ENCODE measurements at places on chromosomes 7 and 10.

DNA sequence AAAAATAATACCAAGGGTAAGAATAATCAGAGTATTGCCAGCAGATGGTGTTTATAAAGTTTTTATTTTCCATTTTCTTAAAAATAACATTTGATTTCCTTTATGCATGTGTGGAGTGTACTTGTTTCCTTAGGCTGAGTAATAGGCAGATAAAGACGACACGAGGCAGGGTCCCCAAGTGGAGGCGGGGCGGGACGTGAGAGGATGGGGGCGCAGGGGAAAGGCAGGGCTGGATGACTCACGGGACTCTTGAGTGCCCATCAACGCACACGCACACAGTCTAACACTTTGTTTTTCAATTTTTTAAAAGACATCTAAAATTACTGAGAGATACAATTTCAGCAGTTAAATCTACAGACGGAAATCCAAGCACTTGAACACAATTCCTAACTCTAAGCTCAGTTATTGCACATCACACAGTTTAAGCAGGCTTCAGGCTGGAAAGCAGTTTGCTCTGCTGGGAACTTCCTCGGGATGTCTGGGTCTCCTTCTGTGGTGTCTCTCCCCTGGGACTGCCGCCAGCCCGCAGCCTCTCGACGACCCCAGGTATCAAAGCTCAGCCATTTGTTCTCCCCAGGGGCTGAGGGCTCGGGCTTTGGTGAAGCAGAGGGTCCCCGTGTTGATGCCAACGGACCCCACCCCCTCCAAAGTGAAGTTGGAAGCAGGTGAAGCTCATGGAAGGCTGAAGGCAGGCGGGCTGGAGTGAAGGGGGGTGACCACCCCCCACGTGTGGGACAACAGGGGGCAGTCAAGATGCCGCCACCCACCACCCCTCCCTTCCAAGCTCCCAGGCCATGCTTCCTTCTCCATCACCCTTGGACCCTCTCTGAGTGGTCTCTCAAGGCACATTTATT, 29.1 kb downstream of the SPOCK2 start:
- no peaks in the 10 kb centered on the region for H3K4me1 ChIP-seq
- no peak overlapping the region for H3K27ac ChIP-seq
- no peak for DNase-seq
- H3K27me3 ChIP-seq, result no peaks in the 10 kb centered on the region
- H3K36me3 ChIP-seq, result no peaks in the 10 kb centered on the region

- no peak overlapping the region for H3K4me3 ChIP-seq
- H3K4me1 ChIP-seq, result peaks cover 11% of the 10 kb centered on the region
- no peaks in the 10 kb centered on the region for H3K36me3 ChIP-seq
- no peak overlapping the region for H3K27ac ChIP-seq
Observed at GRCh38 chr7:30679664-30680063, 2.6 kb downstream of the CRHR2 start.

DNA sequence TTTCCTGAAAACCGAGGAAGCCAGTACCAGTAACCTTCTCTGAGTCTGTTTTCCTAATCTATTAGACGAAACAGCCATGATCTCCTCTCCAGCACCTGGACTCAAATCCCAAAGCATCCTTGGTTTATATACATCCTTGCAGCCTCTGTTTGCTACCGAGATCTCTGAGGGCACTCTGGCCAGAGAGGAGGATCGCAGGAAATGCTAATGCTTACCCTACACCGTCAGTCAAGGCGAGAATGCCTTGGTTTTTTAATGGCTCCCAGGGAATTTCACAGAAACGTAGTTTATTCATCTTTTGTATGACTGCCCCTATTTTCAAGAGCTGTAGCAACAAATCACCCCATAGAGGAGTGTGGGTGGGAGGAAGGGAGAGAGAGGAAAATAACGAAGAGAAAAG, 91.5 kb upstream of the CALN1 start:
- H3K36me3 ChIP-seq, result no peaks in the 10 kb centered on the region
- H3K27ac ChIP-seq, result no peak overlapping the region
- no peak for DNase-seq
- no peaks in the 10 kb centered on the region for H3K27me3 ChIP-seq
- no peaks in the 10 kb centered on the region for H3K4me1 ChIP-seq
- peak overlapping the region; percentile 22 for H3K4me3 ChIP-seq

- no peak overlapping the region for H3K4me3 ChIP-seq
- no peaks in the 10 kb centered on the region for H3K27me3 ChIP-seq
- peaks cover 9% of the 10 kb centered on the region for H3K4me1 ChIP-seq
- DNase-seq, result no peak
- peaks cover 43% of the 10 kb centered on the region for H3K36me3 ChIP-seq
Observed at GRCh38 chr7:100880645-100881044, 5.7 kb downstream of the SRRT start.

- no peak overlapping the region for H3K27ac ChIP-seq
- H3K36me3 ChIP-seq, result no peaks in the 10 kb centered on the region
- H3K27me3 ChIP-seq, result no peaks in the 10 kb centered on the region
Observed at GRCh38 chr7:127541548-127541947, 43.8 kb downstream of the GCC1 start.

GRCh38 chr7:25665903-25666670, 437.8 kb upstream of the NPVF start:
- H3K4me3 ChIP-seq, result no peak overlapping the region
- DNase-seq, result no peak
- H3K27me3 ChIP-seq, result no peaks in the 10 kb centered on the region
- no peaks in the 10 kb centered on the region for H3K4me1 ChIP-seq

DNA sequence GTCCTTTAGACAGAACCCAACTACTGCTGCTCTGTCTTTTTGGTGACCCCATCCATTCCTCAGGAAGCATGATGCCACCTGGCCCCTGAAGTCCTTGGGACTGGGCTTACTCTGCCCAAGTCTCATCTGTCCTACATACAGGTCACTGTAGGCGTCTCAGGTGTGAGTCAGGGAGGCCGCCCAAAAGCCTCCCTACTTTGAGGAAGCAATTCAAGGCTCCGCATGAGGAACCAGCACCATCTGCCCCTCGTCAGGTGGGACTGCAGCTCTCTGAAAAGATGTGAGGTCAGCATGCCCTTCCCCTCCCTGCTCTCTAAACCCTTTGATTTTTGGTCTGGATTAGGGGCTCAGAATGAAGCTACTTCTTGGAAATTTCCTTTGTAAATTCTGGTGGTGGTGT, 354.8 kb downstream of the CXCL12 start:
- peaks cover 3% of the 10 kb centered on the region for H3K4me1 ChIP-seq
- H3K4me3 ChIP-seq, result no peak overlapping the region
- no peak for DNase-seq

All from ascending aorta (tissue), 2 donors.